ENCODE measurements at places on chromosomes 5 and 9.

- DNase-seq = no peak
Observed at GRCh38 chr9:113906411-113907110, 30.5 kb downstream of the ZNF618 start.

GRCh38 chr5:151312756-151313324, 9.3 kb upstream of the SLC36A3 start:
- no peak for DNase-seq

- peak; percentile 93 for DNase-seq
Observed at GRCh38 chr9:33290247-33291030, at the start of gene NFX1. NFX1 (plus strand) TSS chr9:33290516; CDS start chr9:33290573, 57 bp downstream.

GRCh38 chr9:137319011-137319738, 17.1 kb upstream of the NRARP start:
- no peak for DNase-seq

DNA sequence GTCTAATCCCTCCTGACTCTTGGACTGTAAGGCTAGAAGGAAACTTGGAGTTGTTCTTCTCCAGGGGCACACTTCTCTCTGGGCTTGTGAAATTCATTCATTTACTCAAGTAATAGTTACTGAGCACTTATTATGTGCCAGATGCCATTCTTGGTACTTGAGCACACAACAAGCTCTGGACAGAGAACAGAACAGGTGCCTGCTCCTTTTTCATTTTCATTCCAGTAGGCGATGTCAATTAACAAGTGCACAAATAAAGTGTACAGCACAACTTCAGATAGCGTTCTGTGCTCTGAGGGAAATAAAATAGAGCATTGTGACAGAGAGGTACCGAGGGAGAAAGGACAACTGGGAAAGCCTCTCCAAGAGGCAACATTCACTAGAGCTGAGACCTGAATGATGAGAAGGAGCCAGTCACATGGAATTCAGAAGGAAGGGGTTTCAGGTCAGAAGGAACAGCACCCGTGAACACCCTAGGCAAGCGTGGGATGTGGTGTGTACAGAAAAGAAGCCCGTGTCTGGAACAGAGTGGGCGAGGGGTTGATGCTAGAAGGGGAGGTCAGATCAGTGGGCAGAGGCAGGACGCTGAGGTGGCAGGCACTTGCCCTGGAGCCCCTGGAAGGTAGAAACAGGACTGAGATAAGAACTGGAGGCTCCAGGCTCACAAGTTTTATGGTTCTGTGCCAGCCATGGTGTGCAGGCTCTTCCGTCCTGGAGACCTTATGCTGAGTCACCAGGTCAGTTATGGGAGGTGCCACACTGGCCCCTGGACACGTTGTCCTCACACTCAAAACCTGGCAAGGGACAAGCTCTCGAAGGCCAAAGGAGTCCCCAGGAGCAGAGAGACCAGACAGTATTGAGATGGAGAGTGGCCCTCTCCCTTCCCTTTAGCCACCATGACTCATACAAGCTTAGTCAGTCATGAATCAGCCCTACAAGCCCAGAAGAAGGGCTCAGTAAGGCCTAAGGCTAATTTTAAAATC, 7.2 kb upstream of the ABLIM3 start:
- DNase-seq = no peak

- no peak for DNase-seq
Observed at GRCh38 chr9:86577420-86578333, 223.5 kb upstream of the TUT7 start.

- DNase-seq = no peak
Observed at GRCh38 chr9:137358126-137358525, 56.1 kb upstream of the NRARP start.

DNA sequence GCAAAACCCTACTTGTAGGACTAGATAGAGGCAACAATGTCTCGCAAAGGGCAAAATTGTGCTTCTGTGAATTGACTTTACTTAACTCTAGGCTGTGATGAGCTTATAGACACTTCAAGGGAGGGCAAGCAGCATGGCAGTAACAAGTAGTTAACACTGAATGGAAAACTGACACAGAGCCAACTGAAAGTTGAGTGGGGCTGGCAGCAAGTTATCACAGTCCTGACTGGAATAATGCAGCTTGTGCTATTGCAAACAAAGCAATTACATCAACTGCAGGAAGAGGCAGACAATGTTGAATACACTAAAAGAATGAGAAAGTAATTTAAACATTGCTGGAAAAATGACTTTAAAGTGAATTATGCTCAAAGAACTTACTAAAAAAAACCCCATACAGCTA, 62.2 kb downstream of the RNF38 start:
- DNase-seq = no peak

DNA sequence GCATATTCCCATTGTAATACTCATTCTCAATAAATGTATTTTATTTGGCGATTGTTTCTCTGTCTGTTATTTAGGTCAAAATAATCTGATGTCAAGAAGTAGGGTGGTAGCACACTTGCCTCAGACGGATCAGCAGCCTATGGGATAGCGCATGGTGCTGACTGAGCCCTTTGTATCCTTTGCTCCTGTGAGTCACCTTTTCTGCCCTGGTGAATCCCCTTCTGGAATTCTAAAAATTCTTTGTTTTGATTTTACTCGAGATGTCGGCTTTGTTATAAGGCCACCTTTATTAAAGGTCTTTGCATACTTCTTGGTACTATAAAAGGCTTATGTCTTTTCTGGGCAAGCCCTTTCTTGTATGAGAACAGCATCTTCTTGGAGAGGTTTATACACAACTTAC, 1187.8 kb downstream of the CDH9 start:
- DNase-seq = no peak

DNA sequence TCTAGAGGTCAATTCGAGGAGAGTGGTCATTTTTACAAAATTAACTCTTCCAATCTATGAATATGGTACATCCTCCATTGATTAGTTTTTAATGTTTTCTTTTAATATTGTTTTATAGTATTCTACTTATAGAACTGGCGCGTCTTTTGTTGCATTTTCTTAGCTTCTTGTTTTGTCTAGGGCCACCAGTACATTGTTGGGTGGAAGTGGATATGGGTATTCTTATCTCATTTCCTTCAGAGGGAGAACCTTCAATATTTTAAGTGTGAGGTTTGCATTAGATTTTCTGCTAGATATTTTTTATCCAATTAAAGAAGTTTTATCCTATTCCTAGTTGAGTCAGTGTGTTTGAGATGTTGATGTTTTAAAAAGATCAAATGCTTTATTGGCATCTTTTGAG, 69.8 kb downstream of the RPS23 start:
- DNase-seq = no peak

DNA sequence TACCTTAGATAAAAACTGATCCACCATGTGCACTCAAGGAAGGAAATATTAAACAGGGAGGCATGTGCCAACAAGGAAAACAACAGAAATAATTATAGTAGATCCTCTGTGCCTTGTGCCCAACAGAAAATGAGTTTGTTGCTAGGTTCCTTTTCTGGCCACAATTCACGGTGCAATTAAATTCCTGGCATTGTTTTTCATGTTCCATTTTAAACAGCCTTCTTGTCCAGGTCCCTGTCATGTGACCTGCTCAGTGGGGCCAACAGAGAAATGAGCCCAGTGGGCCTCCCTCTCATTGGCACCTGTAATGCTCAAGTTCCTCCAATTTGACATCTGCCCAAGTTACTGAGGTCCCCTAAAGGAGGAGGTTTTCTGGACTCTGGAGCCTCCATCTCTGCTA, 56.5 kb downstream of the SPOCK1 start:
- DNase-seq = no peak

DNA sequence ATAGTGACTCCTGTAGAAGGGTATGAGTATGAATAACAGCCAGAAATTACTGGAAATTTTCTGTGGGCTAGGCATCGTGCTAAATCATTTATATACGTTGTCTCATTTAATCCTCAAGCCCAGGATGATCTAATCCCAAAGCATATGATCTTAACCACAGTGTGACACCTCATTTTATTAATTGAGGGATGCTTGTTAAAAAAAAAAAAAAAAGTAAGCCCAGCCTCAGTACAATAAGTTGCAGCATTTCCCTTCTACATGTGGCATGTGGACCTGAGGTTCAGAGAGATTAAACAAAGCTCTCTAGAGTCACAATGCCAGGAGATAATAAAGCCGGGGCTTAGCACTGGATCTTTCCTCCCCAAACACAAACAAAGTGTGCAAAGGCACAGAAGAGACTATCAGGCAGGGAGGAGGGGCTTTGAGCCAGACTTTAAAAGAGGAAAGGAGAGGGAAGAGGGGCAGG, 49.5 kb downstream of the KLF4 start:
- DNase-seq = peak; percentile 73

GRCh38 chr9:16322849-16323248, 547.6 kb downstream of the BNC2 start:
- DNase-seq = no peak

- no peak for DNase-seq
Observed at GRCh38 chr5:39476843-39477220, 52.1 kb upstream of the DAB2 start.

- no peak for DNase-seq
Observed at GRCh38 chr5:74503-75109, 17.4 kb upstream of the PLEKHG4B start.

- no peak for DNase-seq
Observed at GRCh38 chr5:52043137-52043536, 659.9 kb downstream of the ISL1 start.

DNA sequence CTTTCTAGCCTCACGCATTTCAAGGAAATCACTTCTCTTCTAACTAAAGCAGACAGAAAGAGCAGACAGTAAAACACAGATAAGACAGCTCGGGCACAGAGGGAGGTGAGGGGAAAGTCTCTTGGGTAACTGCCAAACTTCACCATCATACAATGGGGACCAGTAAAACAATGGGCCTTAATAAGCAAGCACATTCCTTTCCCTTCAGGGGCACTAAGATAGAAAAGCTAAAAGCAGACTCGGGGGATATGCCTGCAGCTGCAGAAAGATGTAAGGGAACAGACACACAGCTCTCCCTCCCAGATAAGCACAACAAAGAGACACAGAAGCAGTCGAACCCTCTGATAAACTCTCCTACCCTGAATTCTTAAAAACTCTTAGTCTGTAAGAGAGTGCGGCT, 15.6 kb upstream of the CKS2 start:
- DNase-seq = no peak

GRCh38 chr9:129489838-129490582, 130.9 kb downstream of the C9orf50 start:
- no peak for DNase-seq

GRCh38 chr5:116035123-116035522, 2.9 kb downstream of the ARL14EPL start:
- DNase-seq = no peak

DNA sequence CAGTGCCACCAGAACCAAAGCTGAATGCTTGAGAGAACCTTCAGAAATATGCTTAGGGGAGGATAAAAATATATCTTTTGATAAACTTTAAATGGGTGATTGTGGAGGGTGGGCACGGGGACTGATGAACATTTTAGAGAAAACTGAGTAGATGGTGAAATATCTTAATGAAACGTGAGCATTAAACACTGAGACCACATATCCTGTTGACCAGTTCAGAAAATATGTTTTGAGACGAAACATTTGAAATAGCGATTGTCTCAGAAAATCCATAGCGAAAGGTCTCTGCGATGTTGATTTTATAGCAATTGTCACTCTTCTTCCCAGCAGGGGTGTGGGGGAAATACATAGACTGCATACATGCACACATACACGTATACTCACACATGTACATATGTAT, 231.0 kb downstream of the ESM1 start:
- DNase-seq = no peak

GRCh38 chr5:68337235-68337634, 121.7 kb downstream of the PIK3R1 start:
- no peak for DNase-seq

GRCh38 chr9:88266416-88266815, 121.8 kb upstream of the SPIN1 start:
- no peak for DNase-seq

- DNase-seq = no peak
Observed at GRCh38 chr5:40346901-40347300, 332.8 kb upstream of the PTGER4 start.

- DNase-seq = no peak
Observed at GRCh38 chr9:120389867-120390266, 190.1 kb downstream of the CDK5RAP2 start.

- no peak for DNase-seq
Observed at GRCh38 chr5:39639618-39640089, 214.9 kb upstream of the DAB2 start.

DNA sequence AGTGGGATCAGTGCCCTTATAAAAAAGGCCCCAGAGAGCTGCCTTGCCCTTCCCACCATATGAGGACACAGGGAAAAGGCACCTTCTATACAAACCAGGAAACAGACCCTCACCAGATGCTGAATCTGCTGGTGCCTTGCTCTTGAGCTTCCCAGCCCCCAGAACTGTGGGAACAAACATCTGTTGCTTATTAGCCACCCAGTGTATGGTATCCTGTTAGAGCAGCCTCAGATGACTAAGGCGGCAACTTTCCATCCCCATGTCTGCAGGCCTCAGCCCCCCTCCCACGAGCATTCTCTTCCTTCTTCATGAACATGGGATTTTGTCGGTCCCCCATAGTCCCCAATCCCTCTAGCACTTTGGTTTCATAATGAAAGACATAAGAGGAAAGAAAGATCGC, 202.5 kb upstream of the GAS1 start:
- DNase-seq = no peak

GRCh38 chr5:139745800-139746690, 49.6 kb upstream of the PSD2 start:
- DNase-seq = no peak

DNA sequence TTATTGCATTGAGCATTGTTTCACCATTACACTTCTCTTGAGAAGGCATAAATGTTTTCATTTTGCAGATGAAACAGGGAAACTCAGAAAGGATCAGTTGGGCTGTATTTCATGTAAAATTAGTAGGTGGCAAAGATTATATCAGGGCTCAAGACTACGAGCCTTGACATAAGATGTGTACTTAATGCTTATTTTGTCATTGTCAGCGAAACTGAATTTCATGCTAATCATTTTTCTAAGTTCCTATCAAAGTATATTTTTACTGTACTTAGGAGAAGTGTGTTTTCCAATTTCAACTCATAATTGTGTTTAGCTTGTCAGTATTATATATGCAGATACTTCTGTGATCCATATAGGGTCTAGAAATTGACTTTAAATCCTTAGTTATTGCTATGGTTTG, 123.8 kb downstream of the FBXL7 start:
- DNase-seq = no peak

DNA sequence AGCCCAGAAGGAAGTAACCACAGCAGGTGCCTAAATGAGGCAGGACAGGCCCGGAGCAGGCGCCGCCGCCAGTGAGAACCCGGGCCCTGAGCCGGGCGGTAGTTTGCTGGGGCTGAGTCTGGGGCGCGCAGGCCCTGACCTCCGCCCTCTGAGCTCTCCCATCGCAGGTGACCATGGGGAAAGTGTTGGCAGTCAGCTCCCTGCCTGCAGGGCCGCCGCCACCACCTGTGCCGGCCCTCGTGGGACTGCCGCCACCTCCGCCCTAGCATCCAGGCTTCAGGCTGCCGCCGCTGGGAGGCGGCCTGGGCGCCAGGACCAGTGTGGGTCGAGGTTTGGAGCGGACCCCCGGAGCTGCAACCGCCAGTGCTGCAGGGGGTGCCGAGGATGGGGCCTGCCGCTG, 61.1 kb downstream of the TARS1 start:
- no peak for DNase-seq

Measured in HAP-1 (cell line).